ENCODE measurements at places on chromosomes 3 and 15. TPM values are rescaled to one million over a fixed set of nuclear protein-coding genes. Genes with fewer than 3 reads are reported as not detected.

CCDC33 gene
- not detected for total RNA-seq

KCNMB3 gene
- total RNA-seq = 3.2 TPM

MRPS11 gene
- total RNA-seq = 41.9 TPM

DNA sequence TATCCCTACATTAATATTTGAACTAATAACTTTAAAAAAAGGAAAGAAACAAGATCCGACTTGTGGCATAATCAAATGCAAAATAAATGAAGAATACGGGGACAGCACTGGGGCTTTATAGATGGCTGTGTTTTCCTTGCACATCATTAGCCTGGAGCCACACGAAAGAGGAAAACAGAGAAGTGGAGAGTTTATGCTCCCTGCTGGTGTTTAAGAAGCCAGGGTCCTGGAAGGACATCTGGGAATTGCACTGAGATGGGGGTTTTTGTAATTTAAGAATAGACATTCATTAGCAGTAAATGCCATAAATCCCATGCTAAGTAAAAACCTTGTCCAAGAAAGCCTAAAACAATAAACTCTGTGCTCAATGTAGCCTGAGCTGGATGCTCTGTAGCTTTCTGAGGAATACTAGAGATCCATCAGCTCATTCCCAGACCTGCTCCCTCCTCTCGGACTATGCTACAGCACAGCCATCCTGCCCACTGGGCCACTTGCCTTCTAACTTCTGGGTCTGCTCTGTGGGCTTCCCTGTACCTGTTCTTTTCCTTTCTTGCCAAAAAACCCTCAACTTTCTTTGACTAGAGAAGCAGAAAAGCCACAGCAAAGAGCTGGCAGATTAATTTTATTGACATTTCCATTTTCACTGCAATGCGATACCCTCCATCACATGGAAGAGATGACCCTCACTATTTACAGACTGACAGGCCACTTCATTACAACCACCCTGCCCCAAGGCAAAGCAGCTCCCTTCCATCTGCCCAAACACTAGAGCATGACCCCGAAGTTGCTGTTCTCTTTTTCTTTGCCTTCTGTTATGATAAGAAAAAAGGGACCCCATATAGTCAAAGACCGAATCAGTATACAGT, 62.3 kb downstream of the MEIS2 start:
- DNase-seq = no peak

DNA sequence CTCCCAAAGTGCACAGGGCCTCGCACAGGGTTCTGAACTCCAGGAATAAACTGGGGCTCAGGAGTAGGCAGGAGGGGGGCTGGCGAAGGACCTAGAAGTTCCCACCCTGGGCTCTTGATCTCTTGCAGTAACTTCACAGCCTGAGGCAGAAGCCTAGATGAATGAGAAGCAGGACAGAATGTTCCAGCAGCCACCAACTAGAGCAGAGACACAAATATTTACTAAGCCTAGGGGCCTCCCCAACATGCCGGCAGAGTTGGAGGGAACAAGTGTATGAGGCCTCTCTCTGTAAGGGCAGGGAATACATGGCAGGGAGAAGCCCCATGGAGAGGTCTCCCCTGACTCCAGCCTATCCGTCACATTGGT, 25.3 kb upstream of the C15orf39 start:
- DNase-seq = no peak

DNA sequence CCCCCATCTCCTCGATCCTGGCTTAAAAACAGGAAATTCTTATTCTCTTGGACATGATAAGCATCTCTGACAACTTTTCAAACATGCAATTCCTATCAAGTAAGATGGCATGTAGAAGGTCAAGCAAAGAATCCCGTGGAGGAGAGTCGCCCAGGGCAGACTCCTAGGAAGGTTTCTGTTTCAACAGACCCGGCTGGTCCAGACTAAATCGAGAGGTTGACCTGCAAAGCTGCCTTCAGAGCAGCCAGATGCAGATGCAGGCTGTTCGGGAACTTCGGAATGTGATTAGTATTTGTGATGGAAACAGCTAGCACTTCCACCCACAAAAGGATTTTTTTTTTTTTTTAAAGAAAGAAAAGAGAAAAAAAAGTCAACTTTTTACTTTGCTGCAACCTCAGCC, 216.8 kb downstream of the NR1D2 start:
- no peak for DNase-seq

- no peak for DNase-seq
Observed at GRCh38 chr3:4245671-4246070, 57.5 kb upstream of the SETMAR start.

Data from osteocyte (in vitro differentiated cells).